ENCODE measurements at places on chromosomes 4 and X.

DNA sequence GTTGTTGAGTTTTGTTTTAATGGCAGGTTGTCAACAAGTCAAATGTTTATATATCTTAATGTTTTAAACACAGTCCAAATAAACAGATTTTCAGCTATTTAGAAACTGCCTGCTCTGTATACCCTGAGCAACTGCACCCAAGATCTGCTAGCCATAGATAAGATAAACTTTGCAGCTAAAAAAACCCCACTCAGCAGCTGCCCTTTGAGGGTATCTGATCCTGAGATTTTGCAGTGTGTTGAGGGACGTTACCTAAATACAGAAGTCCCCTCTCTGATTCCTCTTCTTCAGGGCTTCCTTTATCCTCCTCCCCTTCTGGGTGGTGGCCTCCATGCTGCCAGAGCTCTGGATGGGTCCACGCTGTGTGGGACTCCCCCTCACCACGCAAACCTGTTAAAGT lies 11.0 kb upstream of the FGG start:
- no peak for DNase-seq

DNA sequence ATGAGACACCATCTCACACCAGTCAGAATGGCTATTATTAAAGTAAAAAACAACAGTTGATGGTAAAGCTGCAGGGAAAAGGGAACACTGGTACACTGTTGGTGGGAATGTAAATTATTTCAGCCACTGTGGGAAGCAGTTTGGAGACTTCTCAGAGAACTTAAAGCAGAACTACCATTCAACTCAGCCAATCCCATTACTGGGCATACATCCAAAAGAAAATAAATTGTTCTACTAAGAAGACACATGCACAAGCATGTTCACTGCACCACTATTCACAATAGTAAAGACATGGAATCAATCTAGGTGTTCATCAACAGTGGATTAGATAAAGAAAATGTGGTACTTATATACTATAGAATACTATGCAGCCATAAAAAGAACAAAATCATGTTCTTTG lies 135.0 kb downstream of the REELD1 start:
- DNase-seq = no peak

DNA sequence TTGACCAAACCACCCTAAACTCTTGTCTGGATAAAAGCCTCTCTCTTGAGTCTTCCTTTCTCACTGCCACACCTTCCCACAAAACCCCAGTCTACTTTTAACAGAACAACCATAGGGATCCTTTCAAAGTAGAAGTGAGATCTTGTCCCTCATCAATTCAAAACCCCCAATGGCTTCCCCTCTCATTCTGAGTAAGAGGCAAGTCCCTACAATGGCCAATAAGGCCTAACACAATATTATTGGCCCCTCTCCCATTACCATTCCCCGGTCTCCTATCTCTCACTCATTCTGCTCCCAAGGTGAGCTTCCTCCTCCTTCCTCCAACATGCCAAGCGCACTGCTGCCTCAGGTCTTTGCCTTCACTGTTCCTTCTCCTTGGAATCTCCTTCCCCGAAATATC lies 57.1 kb downstream of the REELD1 start:
- no peak for DNase-seq

DNA sequence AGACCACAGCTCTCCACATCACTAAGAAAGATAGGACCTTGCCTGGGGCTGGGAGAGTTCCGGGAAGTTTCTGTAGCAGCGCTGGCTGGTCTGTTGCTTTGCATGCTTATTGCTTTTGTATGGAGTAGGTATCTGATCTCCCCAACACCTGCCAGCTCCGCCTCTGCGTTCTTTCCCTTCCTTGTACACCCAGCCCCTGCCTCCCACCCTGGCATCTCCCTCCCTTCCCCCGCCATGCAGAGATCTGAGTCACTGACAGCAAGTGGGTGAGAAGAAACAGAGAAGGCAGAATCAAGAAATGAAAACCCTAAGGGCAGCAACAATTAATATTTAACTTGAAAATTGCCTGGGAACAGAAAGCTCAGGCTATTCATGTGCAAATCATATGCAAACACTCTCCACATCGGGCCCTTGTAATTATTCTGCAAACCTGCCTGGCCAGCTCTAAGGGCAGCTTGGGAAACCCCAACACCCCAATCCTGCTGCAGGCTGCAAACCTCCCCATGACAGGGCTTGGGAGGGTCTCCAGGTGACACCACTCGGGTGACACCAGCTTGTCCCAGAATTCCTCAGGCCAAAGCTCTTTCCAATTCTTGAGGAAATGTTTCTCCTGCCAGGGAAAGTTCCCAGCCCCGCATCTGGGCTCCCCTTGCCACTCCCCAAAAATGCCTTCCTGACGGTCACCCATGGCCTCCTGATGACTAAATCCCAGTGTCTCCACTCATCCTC lies 257.2 kb downstream of the FBXW7 start:
- no peak for DNase-seq

DNA sequence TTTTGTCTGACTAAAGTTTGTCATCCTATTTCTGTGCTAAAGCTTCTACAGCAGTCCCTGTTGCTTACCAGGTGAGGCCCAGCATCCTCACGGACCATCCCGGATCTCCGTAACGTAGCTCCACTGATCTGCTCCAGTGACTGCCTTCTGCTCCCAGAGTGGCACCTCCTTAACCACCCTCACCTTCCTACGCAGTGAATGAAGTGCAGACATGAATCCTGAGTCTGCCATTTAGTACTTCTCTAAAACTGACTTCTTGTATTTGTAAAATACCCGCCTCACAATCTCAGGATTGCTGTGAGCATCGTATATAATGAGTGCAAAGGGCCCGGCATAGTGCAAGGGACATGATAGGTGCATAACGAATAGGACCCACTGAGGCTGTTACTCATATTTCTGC lies 27.7 kb upstream of the ACSL1 start:
- no peak for DNase-seq

DNA sequence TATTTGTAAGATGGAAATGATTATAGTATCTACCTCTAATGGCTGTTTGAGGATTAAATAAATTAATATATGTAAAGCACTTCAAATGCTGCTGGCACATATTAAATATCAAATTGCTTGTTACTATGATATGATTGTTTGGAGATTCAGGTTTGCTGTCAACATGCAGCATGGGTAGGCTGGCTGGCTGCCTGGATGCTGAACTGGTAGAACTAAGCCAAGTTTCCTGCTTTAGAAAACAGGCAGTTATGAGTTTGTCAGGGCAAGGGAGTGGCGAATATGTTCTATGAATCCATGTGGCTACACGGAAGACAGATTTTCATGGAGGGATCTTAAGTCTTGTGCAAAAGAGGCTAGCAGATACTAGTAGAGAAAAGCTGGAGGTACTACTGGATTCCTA lies 239.6 kb downstream of the GBA3 start:
- no peak for DNase-seq

- no peak for DNase-seq
These were observed 4.0 kb downstream of the ARX start for GRCh38 chrX:25011589-25012432.

DNA sequence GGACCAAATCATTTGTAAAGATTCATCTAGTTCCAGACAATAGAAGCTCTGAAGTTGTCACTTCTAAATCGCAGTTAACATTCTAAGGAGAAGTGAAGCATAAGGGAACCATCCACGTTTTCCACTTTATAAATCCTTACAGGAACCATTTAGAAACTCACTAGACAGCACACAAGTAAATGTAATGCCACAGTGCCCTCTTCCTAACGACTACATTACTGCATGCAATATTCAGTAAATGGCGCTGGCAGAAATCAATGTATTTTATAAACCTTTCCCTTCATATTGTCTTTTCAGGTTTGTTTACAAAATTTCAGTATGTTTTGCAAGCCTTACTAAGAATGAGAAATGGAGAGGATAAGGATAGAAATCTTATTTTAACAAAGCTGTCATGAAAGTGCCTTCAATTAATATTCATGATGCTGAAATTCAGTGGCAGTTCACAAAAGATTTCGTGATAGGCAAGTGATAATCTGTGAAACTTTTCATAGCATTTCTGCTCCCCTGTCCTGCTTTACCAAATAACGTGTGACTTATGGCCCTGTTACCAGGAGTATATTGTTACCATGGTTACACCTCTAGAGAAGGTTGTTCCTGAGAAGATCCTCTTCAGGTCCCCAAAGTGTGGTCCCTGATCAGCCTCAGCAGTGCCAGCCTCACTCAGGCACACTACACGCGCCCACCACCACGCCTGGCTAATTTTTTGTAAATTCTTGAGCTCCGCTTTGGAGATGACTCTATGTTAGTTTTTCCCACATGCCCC lies 54.2 kb downstream of the TMA16 start:
- DNase-seq = no peak

DNA sequence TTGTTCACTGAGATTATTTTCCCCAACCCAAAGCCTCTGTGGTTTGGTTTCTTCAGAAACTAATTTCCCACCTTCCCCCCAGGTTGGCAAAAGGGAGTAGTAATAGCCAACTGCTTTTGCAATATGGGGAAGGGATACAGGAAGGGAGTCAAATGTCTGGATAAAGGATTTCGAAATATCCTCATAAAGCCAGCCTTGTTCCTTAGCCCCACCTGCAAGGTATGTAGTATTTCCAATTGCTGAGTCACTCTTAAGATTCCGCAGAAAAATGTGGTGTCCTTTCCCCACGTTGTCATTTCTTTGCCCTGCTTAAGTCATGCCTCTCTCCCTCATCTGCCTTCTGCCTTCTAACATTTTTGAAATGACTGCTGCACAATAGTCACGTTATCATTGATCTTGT lies 138.8 kb upstream of the DCAF8L1 start:
- DNase-seq = no peak

DNA sequence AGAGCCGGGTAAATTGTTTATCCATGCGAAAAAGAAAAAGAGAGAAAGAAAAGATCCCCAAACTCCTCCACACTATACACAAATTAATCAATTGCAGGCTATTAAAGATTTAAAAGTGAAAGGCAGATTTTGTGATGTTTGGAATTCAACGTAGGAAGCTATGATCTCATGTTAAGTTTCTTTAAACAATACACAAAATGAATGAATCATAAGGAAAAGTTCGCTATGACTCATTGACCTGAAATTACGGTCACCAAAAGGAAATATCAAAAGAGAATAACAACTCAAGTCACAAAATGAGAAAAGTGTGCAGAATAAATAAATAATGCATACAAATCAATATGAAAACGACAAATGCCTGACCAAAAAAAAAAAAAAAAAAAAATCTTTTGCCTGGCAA lies 28.6 kb downstream of the CLNK start:
- no peak for DNase-seq

- DNase-seq = no peak
These were observed 6.8 kb upstream of the XAGE3 start for GRCh38 chrX:52874661-52875060.

DNA sequence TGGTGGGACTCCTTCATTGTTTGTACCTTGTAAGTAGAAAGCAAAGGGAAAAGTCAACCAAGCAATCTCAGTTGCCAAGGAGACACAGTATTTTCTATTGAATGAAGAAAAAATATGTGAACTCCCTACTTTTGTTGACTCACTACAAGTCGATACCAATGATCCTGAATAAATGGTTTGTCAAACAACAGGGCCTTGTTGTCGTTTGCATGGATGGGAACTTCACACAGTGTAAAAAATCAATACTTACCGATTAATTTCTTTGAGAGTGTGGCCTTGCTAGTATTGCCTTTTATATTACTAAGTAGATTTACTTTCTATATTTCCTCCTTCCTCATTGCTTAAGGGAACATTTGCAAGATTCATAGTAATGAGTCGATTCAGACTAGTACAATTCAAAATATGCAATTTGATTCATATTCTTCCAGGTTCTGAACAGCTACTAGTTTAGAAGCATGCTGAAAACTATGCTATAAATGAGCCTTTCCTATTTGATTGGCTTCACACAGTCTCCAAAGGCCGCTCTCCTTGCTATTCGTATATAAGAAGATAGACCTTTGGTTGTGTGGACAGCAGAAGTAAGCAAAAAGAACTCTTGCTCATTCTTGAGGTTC lies 108.0 kb downstream of the ZNF330 start:
- no peak for DNase-seq

DNA sequence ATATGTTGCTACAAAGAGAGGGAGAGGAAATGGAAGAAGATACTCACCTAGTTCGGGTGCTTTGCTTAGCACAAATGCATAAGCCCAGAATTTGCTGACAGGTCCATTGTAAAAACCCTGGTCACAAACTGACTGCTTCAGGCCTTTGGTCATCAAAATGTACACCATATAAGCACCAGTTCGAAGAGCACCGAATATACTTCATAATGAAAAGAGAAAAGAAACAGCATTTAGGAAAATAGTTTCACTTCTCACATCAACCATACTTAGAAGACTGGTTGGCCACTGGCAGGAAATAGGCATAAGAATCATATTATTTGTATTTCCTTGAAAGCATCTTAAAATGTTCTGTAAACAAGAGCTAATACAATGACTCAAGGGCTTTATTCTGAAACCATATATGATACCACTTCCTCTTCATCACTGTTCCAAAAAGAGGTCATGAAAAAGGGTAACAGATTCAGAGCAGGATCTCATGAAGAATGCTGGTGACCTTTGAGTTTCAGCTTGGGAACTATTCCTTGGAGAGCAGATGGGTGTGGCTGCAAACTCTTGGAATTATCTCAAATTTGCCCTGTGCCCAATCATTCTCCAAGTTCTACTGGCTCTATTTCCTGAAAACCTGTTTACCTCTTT lies 138.7 kb downstream of the ELOVL6 start:
- DNase-seq = no peak

DNA sequence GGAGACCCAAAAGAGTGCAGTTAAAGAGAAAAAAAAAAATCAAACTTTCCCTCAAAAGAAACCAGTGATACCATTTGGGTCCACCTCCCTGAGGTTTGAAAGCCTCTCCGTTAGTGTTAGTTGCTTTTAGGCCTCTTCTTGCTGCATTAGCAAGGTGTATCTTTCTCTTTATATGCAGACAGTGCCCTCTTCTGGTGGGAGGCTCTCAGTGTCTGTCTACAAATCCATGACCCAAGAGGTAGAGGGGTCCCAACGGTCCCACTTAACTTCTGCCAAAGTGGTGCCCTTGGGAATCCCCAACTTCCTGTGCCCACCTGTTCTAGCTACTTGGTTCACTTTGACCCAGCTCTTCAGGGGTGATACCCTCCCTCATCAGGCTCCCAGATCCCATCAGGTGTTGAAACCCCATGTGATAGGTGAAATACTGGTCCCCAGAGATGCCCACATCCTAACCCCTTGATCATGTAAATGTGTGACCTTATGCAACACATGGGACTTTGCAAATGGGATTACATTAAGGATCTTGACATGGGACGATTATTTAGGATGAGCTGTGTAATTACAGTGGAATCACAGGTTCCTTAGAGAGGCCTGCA lies 63.7 kb upstream of the CD99 start:
- no peak for DNase-seq

GRCh38 chr4:93116624-93117023 lies 711.9 kb upstream of the ATOH1 start:
- DNase-seq = no peak

- no peak for DNase-seq
These were observed 94.1 kb upstream of the HPRT1 start for GRCh38 chrX:134365904-134366303.

- no peak for DNase-seq
These were observed 196.4 kb downstream of the QDPR start for GRCh38 chr4:17315459-17315858.

- no peak for DNase-seq
These were observed 9.3 kb upstream of the ENAM start for GRCh38 chr4:70619288-70619687.

All from uterus (tissue), 4 donors.